ENCODE measurements at places on chromosomes 5 and 9. TPM values are rescaled to one million over a fixed set of nuclear protein-coding genes. Genes with fewer than 3 reads are reported as not detected.
A peak's percentile ranks its signal among the peaks of the same experiment; 100 is the strongest.

The IL4 gene
- total RNA-seq, result not detected

DNA sequence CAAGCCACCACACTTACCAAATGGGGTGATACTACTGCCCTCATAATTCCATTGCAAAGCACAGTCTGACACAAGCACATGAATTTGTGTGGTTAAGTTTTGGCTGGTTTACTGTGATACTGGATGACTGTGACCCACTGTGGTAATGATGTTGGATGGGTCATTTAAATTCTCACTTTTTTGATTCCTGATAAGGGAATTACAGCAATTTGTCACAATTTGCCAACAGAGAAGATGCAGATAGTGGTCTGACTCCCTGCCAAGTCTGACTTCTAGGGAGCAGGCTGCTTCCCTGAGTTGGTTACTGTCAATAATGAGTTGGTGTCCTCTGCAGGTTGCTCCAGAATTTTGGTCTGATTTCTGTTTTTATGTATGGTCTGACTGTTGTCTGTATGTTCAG lies 731.9 kb downstream of the MTRR start:
- DNase-seq, result no peak

The PPP2R2B gene
- not detected for total RNA-seq

The PCDHA11 gene
- under 0.01 TPM for total RNA-seq

- DNase-seq, result peak; percentile 22
Observed at GRCh38 chr5:91339063-91339705, 43.9 kb downstream of the ARRDC3 start.

DNA sequence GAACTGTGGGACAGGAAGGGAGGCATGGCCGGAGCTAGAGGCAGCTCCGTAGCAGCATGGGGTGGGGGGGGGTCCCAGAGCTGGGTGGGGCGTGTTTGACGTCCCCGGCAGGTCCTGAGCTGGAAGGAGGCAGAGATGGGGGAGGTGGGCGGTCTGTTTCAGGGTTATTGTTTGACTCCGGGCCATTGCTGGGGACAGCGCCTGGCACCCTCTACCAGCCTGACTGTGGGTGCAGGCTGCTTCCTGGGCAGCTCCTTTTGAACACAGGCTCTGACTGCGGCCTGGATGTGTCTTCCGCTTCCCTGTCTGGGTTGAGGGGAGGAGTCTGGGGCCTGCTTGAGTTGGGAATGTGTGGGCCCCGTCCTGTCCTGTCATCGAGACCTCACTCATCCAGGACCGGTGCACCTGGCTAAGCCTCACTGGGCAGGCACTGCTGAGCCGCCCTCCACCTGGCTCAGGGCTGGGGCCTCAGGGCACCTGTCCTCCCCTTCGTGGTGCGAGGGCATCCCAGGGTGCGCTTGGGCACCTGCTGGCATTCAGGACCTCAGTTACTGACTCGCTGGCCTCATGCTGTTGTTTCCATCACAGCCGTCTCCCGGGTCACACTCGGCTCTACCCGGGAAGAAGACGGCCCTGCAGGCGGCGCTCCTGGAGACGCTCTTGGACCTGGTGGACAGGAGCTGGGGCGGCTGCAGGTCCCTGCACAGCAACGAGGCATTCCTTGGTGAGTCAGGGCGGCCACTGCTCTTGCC lies 26.5 kb downstream of the CEP72 start:
- DNase-seq, result no peak

- DNase-seq, result no peak
Observed at GRCh38 chr9:34374905-34375552, 1.7 kb downstream of the MYORG start.

DNA sequence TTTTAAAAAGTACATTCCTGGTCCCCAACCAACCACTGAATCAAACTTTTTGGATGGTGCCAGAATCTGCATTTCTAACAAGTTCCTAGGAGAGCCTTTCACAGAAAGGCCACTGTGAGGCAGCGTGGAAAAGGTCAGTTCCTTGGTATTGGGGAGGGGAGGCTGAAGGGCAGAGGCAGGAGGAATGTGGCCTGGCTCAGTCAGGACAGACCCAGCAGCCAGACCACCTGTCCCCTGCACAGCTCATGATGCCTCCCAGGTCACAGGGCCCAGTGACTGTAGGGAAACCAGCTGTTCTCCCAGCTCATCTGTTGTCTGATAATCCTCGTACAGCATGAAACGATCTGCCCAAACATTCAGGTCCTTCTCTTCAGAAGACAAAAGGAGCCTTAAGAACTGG lies 132.9 kb downstream of the LHFPL2 start:
- no peak for DNase-seq

GRCh38 chr5:91189480-91190313 lies 193.4 kb downstream of the ARRDC3 start:
- peak; percentile 85 for DNase-seq

GRCh38 chr9:132066057-132066456 lies 13.6 kb downstream of the MED27 start:
- DNase-seq, result no peak

The RFESD gene
- total RNA-seq, result 2.7 TPM

GRCh38 chr5:53891159-53891558 lies 330.7 kb downstream of the NDUFS4 start:
- no peak for DNase-seq

DNA sequence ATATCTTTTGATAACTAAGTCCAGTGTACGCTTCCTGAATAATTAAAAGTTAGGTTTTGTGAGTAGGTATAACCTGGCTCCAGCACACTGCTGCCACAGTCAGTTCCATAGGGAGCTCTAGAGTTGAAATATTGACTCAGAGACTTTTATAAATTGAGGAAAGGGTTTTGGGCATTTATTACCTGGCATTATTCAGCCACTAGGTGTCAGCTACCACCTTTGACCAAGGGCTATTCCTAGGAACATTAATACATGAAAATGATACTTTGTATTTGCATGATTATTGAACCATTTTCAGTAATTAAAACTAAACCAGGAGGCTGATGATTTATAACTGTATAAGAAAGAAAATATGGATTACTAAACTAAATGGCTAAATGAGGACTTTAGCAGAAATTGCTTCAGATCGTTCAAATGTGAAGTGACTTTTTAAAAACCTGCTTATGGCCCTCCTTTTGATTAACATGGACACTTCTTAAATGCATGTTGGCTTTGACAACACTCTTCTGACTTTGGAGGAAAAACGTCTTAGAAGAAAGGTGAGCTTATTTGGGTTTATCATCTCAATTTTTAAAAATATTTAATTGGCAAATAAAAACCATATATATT lies 83.0 kb downstream of the SMC2 start:
- DNase-seq, result no peak

DNA sequence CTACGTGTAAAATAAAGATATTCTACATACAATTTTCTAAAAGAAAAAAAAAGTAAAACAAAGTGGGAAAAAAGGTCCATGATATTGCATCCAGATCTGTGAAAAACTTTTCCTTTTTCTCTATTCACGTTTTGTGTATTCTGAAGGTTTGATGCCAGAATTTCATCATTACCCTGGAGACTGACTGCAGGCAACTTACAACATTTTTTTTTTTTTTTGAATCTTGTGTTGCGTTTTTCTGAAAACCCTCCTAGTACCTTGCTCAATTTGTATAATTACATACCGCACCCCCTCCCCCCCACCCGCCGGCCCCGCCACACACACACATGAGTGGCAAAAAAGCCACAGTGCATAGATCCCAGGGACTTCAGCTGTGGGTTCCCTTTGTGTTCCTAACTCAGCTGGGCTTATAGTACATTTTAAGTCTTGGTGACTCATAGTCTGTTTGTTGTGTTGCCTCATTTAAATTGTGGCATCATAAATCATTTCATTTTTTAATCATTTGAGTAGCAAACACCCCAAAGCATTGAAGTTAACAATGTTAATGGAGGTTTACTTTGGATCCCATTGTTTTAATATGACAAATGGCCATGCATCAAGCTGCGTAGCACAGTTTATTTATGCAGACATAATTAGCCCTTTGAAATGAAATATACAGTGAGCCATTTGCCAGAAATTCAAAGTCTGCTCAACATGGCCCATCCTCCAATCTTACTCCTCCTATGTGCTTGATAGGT lies 36.0 kb downstream of the PRDM6 start:
- peak; percentile 63 for DNase-seq

The BAAT gene
- total RNA-seq, result not detected

The SOHLH1 gene
- not detected for total RNA-seq

GRCh38 chr5:138458384-138458783 lies 6.9 kb upstream of the EGR1 start:
- no peak for DNase-seq

GRCh38 chr5:159341906-159342310 lies 11.6 kb upstream of the IL12B start:
- DNase-seq, result peak; percentile 71

DNA sequence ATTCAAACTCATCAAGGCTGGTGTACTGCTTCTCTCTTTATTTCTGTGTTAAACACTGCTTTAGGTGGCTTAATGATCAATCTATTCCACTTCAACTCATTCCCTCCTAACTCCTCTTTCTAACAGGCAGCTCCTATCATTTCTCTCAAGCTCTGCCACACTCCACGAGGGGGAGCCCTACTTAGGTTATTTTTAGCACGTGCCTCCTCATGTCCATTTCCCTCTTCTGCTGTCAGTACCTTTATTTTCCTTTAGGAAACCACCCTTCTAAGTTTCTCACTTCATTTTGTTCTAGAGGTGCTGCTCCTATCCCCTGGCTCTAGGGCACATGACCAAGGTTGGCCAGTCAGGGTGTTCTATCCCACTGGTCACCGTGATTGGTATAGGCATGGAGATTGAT lies 6.7 kb upstream of the BRINP1 start:
- no peak for DNase-seq

The SOX30 gene
- total RNA-seq, result not detected

The TMEM232 gene
- 0.56 TPM for total RNA-seq

- no peak for DNase-seq
Observed at GRCh38 chr9:70795841-70796240, 325.6 kb downstream of the TRPM3 start.

The BTNL8 gene
- total RNA-seq, result not detected
